ENCODE measurements at places on chromosomes 5 and 9. TPM values are rescaled to one million over a fixed set of nuclear protein-coding genes. Genes with fewer than 3 reads are reported as not detected.

GRCh38 chr5:158922816-158923215 lies 176.9 kb downstream of the EBF1 start:
- H3K4me1 ChIP-seq: no peaks in the 10 kb centered on the region
- no peak for DNase-seq
- H3K36me3 ChIP-seq: no peaks in the 10 kb centered on the region
- H3K27me3 ChIP-seq: no peaks in the 10 kb centered on the region

DNA sequence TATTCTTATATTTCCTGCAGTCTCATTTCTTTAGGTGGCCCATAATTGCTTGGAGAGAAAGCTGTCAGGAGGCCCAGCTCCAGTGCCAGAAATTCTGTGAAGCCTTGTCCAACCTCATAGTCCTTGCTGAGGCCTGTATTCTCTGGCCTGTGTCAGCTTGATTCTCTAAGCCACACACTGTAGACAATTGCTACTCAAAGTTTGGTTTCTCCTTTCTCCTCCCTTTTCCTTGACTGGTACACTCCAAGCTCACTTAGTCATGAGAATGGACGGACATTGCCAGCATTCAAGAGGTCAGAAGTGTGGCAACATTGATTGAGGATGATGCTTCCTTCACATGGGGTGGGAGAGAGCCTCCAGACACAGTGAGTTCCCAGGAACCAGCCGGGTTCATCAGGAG lies 71.3 kb upstream of the CXCL14 start:
- no peak overlapping the region for H3K4me3 ChIP-seq
- no peaks in the 10 kb centered on the region for H3K36me3 ChIP-seq
- DNase-seq: no peak
- H3K4me1 ChIP-seq: peaks cover 12% of the 10 kb centered on the region

The LRRTM2 gene
- total RNA-seq: not detected

The OR5C1 gene
- total RNA-seq: not detected

- peaks cover 30% of the 10 kb centered on the region for H3K4me1 ChIP-seq
- no peak for DNase-seq
- no peaks in the 10 kb centered on the region for H3K36me3 ChIP-seq
Observed at GRCh38 chr5:142974409-142974808, 204.2 kb downstream of the ARHGAP26 start.

The DNAJC18 gene
- 4.7 TPM for total RNA-seq

The HEMGN gene
- total RNA-seq: not detected
